Left hindlimb (tissue), 1 donor: ENCODE measurements at places on chromosomes 16 and 17.

- DNase-seq = no peak
Measured at GRCh38 chr16:10266809-10267208, 84.6 kb upstream of the GRIN2A start.

- DNase-seq = no peak
Measured at GRCh38 chr17:76947771-76948170, 79.6 kb downstream of the MGAT5B start.

- DNase-seq = no peak
Measured at GRCh38 chr16:79642652-79643051, 42.1 kb upstream of the MAF start.

GRCh38 chr17:3762922-3763776 is 37.8 kb downstream of the ITGAE start:
- DNase-seq = no peak

DNA sequence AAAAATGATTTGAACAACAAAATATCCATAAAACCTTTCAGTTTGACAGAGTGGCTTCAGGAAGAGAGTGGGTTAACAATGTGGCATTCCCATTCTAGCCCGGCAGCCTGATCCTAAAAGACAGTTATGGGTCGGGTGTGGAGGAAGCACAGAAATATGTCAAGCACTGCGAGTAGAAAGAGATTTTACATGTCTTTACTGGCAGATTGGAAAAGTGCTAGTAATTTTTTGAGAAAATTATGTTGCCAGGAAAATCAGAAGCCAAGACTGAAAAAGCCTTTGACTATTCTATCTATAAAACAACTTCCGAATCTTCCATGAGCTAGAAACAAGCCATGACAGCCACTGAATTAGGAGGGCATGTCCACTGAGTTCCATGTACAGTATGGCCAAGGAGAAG is 5.8 kb downstream of the CCL2 start:
- no peak for DNase-seq

DNA sequence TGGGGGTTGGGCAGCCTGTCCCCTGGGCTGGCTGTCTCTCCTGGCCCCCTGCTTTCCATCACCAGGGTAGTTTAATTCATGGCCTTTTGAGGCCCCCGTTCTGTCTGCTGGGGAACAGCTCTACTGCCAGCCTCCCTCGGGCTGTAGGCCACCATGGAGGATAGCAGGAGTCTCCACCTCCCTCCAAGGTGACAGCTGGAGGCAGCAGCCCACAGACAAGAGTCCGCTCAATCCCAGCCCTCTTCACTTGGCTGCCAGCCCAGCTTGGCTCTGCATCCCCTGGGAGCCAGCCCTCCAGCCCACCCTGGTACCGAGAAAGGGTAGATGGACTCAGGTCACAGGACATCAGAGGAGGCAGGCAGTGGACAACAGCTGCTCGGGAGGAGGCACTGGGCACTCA is 194.6 kb upstream of the SDK2 start:
- no peak for DNase-seq
